ENCODE measurements at places on chromosomes 4 and X.

GRCh38 chr4:16779028-16779675 is 119.3 kb downstream of the LDB2 start:
- no peak for DNase-seq

GRCh38 chr4:146621-147020 is 22.3 kb downstream of the ZNF718 start:
- DNase-seq, result no peak

DNA sequence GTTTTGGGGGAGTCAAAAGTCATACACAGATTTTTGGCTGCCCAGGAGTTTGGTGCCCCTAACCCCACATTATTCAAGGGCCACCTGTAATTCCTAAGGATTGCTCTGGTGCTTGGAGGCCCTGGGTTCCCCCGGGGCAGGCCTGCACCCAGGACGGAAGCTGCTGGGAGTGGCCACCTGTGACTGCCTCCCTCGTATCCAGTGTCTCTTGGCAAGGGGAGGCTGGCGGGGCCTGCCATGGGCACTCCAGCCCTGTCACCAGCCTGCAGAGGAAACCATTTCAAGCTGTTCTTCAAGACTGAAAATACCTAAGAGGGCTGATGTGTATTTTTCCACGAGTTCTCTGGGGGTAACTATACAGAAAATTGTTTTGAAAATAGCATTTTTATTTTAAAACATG is 24.5 kb upstream of the GPR78 start:
- DNase-seq, result no peak

- no peak for DNase-seq
Measured at GRCh38 chr4:63787326-63787725, 621.9 kb downstream of the TECRL start.

DNA sequence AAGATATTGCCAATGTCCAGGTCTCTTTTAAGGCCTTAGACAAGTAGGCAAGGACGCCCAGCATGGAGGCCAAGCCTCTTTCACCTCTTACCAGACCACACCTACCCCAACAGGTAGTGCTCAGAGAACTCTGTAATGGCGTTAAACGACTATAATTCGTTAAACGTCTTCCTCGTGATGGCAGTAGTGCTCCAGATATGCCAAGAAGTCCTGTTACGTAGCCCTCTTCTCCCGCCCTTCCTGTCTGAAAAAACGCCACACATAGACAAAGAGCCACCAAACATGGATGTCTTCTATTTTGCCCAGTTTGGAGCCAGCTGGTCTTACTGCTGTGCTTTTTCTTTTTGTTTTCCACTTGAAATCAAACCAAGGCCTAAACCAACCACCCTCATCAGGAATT is 190.7 kb downstream of the OR13H1 start:
- DNase-seq, result no peak

DNA sequence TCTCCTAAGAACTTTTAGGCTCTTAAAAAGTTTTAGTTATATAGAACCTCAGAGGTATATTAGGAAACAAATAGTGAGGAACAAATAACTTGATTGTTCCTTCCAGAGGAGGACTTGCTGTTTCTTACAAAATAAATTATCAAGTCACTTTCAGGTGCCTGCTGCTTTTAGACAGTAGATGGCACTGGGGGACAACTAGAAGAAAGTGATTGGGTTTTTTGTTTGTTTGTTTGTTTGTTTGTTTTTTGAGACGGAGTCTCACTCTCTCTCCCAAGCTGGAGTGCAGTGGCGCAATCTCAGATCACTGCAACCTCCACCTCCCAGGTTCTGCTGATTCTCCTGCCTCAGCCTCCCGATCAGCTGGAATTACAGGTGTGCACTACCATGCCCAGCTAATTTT is 35.4 kb upstream of the CDKL5 start:
- DNase-seq, result no peak

GRCh38 chrX:131747173-131747572 is 203.3 kb downstream of the OR13H1 start:
- DNase-seq, result no peak

GRCh38 chrX:103517246-103517645 is 2.0 kb downstream of the RAB40A start:
- DNase-seq, result no peak

DNA sequence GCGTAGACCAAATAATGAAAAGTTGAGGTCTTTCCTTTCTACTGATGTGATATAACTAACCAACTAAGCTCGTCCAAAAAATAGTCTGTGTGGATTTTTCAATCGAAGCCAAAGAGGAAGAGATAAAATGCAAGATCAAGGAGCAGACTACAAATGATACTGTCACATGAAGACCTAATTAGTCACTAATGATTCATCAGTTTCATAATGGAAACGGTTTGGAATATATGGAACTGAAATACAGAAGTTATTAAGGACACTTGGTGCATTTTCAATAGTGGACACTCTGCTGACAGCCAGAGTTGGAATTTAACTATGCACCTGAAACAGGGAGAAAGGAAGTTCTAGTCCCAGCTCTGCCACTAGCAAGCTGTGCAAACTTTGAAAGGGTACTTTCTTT is 119.8 kb downstream of the GUCY2F start:
- DNase-seq, result no peak

DNA sequence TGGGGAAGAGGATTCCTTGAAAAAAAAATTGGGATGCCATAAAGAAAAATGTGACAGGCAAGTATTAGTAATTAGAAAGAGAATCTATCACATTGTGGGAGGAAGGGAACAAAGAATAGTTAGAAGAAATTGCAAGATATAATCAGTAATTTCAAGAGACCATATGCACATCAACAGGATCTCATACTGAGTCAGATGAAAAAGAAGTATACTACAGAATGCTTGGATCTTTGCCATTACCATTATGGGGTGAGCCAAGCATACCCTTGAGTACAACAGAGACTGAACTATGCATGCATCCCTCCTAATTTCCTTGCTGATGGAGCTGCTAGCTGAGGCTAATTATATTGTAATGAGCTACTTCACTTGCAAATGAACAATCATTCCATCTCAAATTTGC is 287.6 kb downstream of the PAPSS1 start:
- no peak for DNase-seq

- DNase-seq, result no peak
Measured at GRCh38 chr4:101199507-101200285, 147.6 kb downstream of the PPP3CA start.

DNA sequence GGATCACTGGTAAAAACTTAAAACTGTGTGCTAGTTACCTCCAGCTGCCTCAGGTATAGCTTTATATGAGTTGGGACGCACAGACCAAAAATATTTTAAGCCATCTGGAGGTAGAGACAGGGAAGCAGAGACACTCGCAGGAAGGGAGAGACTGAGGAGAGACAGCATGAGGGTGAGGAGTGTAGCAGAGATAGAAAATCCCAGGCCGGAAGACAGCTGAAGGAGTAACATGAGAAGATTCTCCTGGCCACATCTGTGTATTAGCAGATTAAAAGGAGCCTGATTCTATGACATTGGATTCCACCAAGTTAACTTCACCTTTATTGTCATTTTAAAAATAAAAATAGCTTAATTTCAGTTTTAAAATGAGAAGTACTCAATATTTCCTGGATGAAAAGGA is 84.3 kb downstream of the PDLIM5 start:
- DNase-seq, result no peak

DNA sequence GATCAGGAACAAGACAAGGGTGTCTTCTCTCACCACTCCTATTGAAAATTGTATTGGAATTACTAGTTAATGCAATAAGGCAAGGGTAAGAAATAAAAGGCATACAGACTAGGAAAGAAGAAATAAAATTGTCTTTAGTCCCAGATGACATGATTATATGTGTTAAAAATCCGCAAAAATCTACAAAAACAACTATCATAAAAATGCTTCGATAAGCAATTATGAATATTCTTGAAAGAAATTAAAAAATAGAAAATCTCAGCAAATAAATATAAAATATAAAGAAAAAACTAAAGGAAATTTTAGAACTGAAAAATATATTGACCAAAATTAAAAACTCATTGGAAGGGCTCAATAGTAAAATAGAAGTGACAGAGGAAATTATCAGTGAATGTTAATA is 243.3 kb downstream of the ZNF674 start:
- no peak for DNase-seq

DNA sequence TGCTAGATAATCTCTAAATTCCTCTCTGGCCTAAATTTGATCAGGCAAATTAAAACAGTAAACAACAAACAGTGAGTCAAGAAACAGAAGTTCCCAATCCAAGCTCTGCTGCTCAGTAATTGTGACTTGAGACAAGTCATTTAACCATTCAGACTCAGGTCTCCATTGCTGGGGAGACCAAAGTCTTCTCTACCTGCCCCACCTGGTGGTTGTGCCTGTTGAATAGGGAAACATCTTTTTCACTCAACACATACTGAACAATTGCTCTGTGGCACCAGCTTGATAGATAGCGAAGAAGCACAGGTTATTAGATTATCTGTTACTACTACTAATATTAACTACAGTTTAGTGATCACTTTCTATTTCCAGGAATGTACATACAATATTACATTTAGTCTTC is 112.1 kb upstream of the EOLA2 start:
- peak; percentile 2 for DNase-seq

- no peak for DNase-seq
Measured at GRCh38 chr4:76957004-76957738, 7.6 kb downstream of the SEPTIN11 start.

GRCh38 chrX:79259073-79259689 is 108.0 kb downstream of the ITM2A start:
- peak; percentile 2 for DNase-seq

GRCh38 chr4:22515888-22516541 is at the start of gene ADGRA3:
Gene ADGRA3 (minus strand): TSS chr4:22516066. CDS start chr4:22515784, 282 bp downstream.
- peak; percentile 52 for DNase-seq

- no peak for DNase-seq
Measured at GRCh38 chr4:175560604-175561003, 251.5 kb downstream of the GPM6A start.

- DNase-seq, result no peak
Measured at GRCh38 chr4:141810712-141811375, 174.5 kb downstream of the IL15 start.

GRCh38 chr4:148341980-148342800 is 100.0 kb downstream of the NR3C2 start:
- no peak for DNase-seq

DNA sequence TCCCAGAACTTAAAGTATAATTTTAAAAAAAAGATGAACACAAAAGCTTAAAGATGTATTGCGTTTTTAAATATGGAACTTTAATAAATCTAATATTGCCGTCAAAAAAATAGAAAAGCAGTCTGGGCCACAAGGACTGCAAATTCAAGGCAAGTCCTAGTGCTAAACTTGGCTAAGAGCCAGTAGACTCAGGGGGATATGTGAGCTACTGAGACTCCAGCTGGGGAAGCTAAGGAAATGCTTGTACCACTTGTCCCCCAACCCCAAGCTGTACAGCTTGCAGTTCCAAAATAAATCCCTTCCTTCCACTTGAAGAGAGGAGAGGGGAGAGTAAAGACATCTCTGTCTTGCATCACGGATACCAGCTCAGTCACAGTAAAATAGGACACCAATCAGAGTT is 290.8 kb upstream of the FGF13 start:
- no peak for DNase-seq

DNA sequence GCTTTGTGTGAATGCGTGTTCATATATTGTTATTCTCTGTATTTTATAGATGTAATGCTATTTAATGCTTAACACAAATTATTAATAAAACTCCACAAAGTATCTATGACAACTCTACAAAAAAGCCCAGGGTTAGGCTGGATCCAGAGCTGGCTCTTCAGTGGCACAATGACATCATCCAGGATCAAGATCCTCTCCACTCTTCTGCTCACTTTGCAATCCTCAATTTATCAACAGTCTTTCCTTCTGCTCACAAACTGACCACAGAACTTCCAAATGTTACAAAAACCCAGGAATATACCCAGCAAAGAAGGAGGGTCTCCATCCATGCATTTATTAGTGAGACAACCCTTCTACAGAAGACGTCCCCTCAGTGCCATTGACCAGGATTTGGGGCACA is 132.3 kb downstream of the HNRNPD start:
- DNase-seq, result no peak

DNA sequence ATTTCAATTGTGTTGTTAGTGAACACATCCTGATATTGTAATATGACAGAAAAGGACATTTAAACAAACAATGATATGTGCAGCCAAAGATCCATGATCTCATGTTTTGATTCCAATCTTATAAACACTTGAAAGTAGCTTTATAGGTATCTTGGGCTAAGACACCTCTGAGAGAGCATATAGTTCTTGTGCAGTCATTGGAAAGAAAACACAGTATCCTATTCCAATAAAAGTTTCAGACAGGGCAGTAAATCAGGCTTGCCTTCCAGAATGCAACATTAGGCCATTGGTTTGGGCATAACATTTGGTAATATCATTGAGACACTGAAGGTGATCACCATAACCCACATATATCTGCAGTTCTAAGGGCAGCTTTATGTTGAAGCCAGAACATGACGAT is 188.3 kb upstream of the HCCS start:
- no peak for DNase-seq

DNA sequence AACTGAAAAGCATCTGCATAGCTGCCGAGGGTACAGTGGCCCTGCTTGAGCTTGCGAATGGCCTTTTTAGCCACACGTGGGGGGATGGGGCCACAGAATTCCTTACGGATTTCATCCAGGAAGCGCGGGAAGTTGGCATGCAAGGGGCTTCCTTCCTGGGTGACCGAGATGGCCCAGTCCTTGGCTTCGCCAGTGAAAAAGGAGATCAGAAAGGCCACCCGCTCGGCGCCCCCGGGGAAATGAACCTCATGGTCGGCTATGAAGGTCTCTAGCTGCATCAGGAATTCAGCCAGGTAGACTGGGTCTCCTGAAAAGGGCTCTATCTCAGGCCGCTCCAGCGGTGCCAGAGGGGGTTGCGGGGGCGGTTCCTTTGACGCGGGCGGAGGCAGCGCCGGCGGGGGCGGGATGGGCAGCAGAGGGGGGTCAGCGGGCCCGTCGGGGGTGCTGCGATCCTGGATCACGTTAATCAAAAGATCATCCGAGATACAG is 909 bp downstream of the RTL5 start:
- no peak for DNase-seq

DNA sequence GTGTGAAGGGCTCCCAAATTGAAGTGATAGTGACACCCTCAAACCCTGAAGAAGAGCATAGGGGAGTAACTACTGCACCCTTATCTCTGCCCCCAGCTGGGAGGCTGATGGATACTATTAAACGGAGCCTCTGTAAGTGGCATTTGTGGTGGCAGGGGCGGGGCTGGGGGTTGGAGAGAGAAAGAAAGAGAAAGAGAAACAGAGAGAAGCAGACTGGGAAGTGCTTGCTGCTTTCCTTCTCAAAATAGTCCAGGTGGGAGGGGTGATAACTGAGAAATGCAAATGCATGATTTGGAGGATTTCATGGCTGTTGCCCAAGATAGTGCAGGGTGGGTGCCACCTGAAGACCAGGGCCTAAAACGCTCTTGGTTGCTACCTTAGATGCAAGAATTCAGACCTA is 253.5 kb upstream of the GATB start:
- no peak for DNase-seq

- DNase-seq, result no peak
Measured at GRCh38 chr4:20532871-20533870, 167.1 kb upstream of the PACRGL start.

Measured in T-helper 2 cell (primary cell).